AG09319 (cell line): ENCODE measurements at places on chromosomes 16 and 17.

GRCh38 chr17:83090444-83091256, 11.2 kb downstream of the METRNL start:
- no peak for DNase-seq

GRCh38 chr17:68803164-68803929, 151.8 kb downstream of the ABCA8 start:
- DNase-seq, result no peak

DNA sequence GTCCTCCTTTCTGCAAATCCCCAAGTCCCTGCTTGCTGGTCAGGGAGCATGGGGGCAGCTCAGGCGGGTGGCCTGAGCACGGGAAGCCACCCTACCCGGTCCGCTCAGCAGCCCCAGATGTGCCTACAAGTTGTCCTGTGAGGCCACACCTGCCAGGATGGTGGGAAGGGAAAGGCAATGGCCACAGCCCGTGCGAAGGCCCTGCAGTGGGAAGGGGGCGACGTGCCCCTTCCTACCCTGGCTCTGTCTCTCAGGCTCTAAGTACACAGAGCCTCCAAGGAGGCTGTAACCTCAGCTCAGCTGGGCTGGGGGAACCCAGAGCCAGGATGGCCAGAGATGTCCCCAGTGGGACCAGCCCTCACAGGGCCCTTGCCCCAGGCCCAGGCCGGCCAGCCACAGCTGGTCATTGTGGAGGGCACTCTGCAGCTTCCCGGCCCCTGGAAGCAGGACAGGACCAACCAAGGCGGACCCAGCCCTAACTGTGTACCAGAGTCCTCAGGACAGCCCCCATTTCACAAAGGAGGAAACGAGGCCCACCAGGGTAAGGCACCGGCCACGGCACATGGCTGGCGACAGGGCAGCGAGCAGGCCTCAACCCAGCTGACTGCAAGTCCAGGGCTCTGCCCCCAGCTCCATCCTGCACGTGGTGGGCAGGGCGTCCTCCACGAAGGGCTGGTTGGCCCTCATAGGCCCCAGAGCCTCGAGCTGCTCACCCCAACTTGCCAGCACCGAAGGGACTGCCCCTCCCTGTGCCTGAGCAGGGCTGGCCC, 82.3 kb downstream of the RTN4RL1 start:
- DNase-seq, result no peak

- DNase-seq, result no peak
Measured at GRCh38 chr17:73603971-73604370, 40.3 kb downstream of the SDK2 start.

GRCh38 chr17:12357600-12357999, 308.1 kb upstream of the MYOCD start:
- DNase-seq, result no peak

DNA sequence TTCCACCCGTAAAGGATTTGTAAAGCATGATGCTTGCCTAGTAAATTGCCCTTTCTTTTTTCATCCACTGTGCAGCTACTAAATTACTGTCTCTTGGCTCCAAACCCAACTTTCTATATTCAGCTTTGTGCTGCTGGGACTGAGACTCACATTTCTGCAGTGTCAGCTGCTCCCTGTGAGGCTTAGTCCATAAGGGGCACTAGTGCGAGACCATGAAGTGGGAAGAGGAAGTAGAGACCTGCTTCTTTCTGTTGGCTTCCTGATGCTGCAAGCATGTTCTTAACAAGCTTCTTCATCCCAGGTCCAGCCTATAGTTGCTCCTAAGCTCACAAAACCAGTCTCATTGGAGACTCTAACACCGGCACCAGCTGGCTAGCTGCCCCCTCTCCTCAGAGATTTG, 74.9 kb upstream of the HS3ST2 start:
- DNase-seq, result no peak

GRCh38 chr17:56832446-56832845, 1.3 kb downstream of the C17orf67 start:
- DNase-seq, result no peak

- DNase-seq, result no peak
Measured at GRCh38 chr16:84918006-84918909, 93.1 kb downstream of the ZDHHC7 start.

DNA sequence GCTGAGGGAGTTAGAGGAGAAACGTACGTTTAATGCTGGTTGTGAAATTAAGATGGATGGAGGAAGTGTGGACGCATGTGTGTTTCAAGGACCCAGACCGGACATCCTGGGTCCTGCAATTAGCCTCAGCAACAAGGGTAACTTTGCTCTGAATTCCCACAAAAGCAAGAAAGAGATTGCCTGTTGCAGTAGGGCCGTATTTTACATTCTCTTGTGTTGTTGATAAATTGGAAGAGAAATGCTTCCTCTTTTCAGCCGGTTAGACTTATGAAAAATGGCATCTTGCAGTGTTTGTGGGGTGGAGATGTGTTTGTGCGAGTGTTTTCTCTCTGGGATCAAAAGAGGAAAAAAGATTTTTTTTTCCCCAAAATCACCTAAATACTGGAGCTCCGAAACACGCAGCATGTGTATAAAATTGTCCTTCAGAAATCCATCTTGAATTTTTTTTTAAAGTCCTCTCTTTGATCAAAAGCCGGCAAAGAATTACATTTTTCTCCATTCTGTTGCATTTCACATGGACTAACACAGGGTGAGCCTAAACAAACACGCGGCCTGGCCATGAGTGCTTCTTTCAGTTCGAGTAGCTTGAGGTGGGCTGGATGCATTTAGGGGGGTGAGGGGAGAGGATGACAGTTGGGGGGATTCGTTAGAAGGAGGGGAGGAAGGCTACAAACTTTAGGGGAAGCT, 251.6 kb downstream of the C16orf95 start:
- no peak for DNase-seq

DNA sequence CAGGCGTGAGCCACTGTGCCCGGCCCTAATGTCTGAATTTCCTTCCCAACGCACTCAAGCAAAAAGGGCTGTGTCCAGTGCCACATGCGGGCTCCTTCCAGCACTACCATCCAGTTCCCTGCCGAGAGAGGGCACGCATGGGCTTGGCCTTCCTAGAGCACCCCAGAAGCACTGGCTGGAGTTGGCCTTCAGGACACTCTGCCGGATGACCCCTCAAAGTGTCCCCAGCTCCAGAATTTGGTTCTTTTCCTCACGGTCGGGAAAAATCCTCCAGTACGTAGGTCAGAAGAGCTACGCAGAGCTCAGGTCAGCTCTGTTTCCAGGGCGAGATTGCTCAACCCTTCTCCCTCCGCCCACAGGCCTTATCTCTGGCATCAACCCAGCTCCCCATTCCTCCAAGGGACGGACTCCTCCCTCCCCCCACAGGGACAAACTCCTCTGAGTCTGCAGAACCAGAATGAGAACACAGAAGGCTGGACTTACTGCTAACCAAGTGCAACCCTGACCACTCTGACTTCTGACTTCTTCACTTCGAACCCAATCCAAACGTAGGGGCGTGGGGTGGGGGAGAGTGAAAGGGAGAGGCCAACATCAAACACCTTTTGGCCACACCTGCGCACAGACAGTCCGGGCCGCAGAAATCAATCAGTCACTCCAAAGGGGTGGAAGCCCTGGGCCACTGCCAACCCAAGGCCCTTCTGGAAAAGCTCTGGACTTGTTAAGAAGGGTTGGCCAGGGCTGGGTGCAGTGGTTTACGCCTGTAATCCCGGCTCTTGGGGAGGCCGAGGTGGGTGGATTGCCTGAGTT, 3.6 kb downstream of the CDC42EP4 start:
- DNase-seq, result no peak

DNA sequence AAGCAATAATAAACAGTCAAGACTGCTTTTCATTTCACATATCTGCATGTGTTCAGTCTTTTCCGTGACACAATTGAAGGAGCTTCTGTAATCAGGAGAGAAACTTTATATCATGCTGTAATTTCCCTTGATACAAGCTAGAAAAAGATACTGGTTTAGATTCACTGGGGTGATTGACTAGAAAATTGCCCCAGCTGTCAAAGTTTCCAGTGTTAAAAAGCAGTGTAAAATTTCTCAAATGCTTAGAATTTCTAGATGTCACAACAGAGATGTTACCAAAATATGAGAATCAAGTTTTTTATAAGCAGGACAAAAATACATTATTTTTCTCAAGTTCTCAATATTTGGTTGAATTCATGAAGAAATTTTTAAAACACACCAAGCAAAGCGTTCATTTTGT, 292.4 kb upstream of the HSBP1 start:
- DNase-seq, result no peak

DNA sequence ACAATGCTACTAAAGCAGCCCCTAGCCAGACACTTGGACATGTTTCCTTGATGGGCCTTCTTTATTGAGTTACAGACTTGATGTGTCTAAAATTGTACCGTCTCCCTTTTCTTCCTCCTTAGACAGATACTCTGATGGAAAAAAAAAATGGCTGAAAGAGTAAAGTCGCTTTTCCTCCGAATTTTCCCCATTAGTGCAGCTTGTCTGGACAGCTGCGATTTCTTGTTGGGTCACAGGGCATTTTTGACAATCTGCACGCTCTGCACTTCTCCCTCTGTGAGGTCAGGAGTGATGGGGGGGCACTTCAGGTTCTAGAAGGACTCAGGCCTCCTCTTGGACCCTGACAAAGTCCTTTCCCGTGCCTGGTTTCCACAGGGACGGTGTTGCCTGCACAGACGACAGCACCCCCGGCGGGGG, 968 bp upstream of the PRKAR1A start:
- no peak for DNase-seq

DNA sequence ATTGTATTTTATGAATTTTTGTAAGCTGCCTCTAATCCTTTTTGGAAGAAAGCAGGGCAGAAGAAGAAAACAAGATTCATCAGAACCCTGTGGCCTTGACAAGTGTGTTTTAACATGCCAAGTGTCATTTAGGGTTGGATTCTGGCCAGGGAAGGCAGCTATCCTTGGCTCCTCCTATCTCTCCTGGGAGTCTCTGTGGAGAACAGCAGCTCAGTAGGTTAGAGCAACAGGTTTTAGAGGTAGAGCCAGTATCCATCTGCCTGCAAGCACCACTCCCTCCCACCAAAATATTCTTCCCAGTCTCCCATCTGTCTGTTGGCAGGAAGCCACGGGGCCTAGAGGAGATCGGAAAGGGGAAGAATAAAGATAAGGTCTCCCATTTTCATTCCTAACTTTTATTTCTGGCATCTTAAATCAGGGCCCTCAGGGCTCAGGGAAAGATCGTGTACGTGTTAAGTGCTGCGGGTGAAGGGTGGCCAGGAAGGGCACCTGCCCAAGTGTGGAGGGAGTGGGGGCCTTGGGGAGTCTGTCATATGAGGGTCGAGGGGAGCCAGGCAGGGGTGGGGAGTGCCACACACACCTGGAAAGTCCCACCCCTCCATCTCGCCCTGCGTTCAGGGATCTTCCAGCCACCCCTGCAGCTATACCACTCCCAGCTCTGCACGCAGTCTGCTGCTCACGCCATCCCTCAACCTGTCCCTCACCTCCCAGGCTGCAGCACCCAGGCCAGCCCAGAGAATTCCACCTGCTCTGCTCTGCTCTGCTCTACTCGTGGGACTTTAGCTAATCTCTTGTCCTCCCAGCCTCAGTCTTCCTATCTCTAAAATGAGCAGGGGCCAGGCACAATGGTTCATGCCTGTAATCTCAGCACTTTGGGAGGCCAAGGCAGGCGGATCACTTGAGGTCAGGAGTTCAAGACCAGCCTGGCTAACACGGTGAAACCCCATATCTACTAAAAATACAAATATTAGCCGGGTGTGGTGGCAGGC, 17.1 kb upstream of the CPSF4L start:
- DNase-seq, result no peak

- no peak for DNase-seq
Measured at GRCh38 chr17:48647103-48647962, 21.2 kb upstream of the HOXB9 start.

DNA sequence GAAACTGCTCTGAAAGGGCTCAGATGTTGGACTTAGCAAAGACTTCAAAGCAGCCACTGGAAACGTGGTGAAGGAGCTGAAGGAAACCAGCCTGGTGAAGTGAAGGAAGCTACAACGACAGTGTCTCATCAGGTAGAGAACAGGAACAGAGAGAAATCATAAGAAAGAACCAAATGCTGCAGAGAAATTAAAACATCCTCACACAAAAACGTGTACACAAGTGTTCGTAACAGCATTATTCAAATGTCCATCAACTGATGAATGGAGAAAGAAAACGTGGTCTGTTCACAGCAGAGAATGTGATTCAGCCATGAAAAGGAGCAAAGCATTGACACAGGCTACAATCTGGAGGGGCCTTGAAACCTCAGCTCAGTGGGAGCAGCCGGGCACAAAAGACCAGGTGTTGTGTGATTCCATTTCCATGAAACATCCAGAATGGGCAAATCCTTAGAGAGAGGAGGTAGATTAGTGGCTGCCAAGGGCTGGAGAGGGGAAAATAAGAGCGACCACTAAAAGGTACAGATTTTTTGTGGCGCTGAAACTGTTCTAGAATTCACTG, 26.9 kb downstream of the IFT140 start:
- DNase-seq, result no peak

- DNase-seq, result no peak
Measured at GRCh38 chr17:68701046-68701445, 99.9 kb upstream of the FAM20A start.

DNA sequence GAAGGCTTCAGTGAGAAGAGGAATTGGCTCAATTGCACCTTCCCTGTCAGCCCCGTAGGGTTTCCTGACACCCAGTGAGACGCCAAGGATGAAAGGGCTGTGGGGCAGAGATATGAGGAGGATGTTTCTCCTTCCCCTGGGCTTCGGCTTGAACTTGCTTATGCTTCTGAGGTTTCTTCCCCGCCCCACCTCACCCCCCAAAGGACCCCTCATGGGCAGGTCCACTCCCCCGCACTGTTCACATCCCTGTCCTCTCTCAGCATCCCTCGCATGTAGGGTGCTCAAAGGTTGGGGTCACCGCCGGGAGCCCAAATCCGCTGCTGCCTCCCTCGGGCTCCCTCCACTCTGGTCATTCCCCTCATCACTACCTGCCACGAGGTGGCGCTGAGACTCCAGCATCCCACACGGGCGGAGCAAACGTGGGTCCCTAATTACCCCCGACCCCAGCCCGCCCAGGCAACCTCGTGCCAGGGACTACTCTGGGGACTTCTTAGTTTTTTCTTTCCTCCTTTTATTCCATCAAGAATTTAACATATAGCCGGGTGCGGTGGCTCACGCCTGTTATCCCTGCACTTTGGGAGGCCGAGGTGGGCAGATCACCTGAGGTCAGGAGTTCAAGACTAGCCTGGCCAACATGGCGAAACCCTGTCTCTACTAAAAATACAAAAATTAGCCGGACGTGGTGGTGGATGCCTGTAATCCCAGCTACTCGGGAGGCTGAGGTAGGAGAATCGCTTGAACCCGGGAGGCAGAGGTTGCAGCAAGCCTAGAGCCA, 3.3 kb upstream of the TRARG1 start:
- DNase-seq, result no peak

- DNase-seq, result no peak
Measured at GRCh38 chr17:39196241-39196807, 1.1 kb downstream of the CACNB1 start.

DNA sequence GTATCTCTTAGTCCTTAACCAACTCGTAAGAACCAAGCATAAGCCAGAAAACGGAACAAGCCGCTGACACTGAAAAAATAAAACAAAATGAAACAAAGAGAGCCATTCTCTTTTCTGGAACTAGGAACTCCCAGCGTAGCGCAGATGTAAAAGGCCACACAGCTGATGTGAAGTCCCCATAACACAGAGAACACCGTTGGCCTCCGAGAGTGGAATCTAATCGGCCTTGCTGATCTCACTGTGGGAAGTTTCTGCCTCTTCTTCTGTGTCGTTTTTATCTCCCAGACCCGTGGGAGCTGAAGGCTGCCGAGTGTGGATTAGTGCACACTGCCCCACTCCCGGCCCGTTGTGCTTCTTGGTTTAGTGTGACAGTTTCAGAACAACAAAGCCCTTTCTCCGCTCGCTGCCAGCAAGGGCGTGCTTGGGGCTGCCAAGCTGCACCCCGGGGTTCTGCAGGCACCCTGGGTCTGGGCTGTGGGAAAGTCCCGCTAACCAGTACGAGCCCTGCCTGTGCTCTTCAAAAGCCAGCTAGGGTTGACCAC, 21.7 kb downstream of the TTYH2 start:
- no peak for DNase-seq
